ENCODE measurements at places on chromosomes 1 and 21.

- no peak for DNase-seq
These were observed 107.0 kb upstream of the NGF start for GRCh38 chr1:115445090-115445489.

- no peak for DNase-seq
These were observed 12.6 kb upstream of the DENND1B start for GRCh38 chr1:197787623-197788536.

DNA sequence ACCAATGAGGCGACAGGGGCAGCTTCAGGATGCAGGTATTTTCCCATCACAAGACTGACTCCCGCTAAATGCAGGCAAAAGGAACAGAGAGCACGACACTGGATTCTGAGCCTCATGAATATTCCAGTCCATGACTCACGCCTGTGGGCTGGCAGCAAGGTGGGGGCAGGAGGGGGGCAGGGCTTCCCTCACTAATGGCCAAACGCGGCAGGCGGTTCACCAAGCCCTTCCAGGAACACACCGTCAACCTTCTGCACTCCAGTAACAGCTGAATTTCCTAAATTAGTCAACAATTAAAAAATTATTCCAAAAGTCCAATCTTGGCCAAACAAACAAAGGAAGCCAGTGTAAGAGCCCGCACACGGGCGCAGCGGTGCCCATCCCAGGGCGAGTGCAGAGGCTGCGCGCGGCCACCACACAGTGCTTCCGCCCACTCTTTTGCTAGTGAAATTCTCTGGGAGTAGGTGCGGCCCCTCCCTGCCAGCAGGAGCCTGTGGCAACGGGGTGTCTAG, 12.5 kb upstream of the GPR153 start:
- DNase-seq: peak; percentile 56

DNA sequence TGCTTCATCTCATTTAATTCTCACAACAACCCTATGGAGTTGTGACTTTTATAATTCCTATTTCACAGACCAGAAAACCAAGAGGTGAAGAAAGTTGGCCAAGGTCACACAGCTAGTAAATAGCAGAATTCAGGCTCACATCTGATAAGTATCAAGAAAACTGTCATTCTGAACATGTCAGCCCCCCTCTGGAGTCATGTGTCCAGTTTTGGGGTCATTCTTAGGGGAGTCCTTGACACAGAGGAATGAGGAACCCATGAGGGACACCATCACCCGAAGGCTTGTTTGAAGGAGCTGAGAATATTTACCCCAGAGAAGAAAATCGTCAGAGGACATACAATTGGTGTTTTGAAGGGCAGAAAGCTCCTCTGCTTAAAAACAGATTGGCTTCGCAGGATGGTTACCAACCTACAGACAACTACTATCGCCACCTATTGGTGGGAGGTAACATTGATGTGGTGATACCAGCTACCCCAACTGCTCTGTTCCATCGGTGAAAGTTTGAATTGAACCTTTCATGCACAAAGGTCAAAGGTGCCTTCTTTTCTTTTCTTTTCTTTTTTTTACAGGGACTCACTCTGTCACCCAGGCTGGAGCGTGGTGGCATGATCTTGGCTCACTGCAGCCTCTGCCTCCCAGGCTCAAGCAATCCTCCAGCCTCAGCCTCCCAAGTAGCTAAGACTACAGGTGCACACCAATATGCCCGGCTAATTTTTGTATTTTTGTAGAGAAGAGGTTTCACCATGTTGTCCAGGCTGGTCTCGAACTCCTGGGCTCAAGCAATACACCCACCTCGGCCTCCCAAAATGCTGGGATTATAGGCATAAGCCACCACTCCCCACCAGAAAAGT, 31.3 kb downstream of the NCMAP start:
- peak; percentile 62 for DNase-seq

DNA sequence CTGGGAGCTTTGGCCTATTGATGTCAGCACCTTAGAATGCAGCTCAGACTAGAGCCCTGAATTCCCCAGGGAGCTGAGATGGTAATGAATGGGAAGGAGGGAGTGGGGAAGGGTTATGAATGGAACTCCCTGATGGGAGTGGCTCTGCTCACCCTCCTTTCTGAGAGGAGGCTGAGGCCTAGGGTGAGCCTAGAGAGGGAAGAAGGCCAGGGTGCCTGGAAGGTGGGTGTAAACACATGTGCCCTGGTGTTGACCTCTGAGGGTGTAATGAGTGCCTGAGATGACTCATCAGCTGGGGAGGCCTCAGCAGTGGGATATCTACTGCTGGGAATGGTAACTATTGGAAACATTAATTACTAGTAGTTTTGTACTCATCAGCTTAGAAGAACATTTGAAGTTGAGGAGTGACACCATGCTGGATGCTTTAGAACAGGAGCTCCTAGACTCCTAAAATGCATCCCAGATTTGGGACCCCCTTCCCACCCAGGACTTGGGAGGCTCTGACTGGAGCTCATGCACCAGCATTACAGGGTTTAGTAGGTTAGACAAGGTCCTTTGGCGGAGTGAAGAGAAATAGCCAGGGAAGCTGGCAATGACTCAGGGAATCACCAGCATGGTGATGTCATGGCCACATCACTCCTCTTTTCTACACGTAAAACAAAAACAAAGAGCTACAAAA, 16.0 kb upstream of the PIGV start:
- no peak for DNase-seq

GRCh38 chr1:12499539-12500240, 118.3 kb downstream of the DHRS3 start:
- no peak for DNase-seq

- DNase-seq: no peak
These were observed 36.8 kb upstream of the GALNT2 start for GRCh38 chr1:230030122-230030821.

DNA sequence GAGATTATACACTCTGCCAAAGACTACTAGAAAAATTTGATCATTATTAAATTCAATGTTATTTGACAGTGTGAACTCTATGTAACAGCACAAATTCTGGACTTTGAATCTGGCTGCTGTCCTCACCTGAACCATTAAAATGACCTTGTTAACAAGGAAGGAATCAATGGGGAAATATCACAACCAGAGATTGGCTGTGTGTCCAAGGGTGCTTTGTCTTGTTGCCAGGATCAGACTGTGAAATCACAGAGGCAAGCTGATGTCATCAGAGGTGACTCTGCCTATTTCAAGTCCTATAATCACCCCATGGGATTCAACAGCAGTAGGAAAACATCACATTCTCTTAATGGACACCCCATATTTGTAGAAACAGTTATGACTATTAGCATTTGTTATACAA, 46.8 kb downstream of the ADAMTS5 start:
- no peak for DNase-seq

GRCh38 chr1:212311836-212312497, 26.8 kb downstream of the PPP2R5A start:
- no peak for DNase-seq

GRCh38 chr21:38506661-38507281, 8.5 kb upstream of the ERG start:
- no peak for DNase-seq

GRCh38 chr1:154433161-154433764, 28.1 kb downstream of the IL6R start:
- DNase-seq: no peak

DNA sequence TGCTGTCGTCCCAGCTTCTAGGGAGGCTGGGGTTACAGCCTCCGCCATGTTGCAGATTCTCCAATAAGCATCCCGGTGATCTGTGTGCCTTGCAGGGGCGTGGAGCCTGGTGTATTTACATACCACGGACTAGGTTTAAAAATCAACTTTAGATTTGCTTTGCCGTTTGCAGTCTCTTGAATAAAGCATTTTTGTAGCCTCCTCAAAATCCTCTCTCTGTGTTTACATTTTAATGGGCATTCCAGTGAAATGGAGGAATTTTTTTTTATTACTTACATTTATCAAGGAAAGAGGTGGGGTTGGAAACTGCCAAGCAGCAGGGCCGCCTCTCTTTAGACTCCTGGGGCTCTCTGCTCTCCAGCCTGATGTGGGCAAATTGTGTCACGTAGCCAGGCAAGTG, 437.5 kb upstream of the VAMP3 start:
- no peak for DNase-seq

DNA sequence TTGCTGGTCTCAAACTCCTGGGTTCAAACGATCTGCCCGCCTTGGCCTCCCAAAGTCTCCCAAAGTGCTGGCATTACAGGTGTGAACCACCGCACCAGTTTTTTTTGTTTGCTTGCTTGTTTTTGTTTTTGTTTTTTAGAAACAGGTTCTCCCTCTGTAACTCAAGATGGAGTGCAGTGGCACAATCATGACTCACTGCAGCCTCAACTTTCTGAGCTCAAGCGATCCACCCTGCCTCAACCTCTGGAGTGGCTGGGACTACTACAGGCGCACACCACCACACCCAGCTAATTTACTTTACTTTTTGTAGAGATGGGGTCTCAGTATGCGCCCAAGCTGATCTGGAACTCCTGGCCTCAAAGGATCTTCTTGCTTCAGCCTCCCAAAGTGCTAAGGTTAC, 47.3 kb upstream of the USP1 start:
- DNase-seq: no peak

GRCh38 chr1:56025942-56026341, 553.4 kb downstream of the PLPP3 start:
- DNase-seq: no peak

- DNase-seq: no peak
These were observed 137.8 kb downstream of the GALNT2 start for GRCh38 chr1:230204842-230205241.

DNA sequence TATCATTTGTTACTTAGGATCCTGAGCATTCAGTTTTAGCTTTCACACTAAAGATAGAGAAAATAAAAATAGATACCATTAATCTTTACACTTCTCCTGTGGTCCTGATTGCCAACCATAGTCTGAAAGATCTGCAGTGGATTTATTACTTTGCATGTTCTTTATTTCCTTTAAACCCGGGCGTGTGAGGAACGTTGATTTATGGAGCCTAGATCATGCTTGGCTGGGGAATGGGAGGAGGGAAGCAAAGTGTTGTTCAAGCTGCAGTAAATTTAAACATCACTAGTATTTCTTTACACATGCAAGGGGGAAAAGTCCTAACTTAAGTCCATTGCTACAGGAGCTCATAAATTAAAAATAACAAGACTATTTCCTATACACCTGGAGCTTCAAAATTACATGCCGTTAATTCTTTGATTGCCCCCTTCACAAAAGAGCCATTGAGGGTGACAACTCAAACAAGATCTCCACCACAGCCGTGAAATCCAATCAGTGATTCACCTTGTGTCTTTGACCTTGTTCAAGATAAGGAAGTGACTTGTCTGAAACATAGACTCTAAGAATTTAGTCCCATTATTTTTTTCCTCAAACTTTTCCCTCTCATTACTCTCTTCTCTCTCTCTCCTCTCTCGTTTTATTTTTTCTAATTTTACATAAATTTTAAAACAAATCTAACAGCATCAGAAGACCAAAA, 282.7 kb downstream of the KIF26B start:
- no peak for DNase-seq

GRCh38 chr1:2411801-2412394, 466 bp downstream of the PEX10 start:
- DNase-seq: no peak

DNA sequence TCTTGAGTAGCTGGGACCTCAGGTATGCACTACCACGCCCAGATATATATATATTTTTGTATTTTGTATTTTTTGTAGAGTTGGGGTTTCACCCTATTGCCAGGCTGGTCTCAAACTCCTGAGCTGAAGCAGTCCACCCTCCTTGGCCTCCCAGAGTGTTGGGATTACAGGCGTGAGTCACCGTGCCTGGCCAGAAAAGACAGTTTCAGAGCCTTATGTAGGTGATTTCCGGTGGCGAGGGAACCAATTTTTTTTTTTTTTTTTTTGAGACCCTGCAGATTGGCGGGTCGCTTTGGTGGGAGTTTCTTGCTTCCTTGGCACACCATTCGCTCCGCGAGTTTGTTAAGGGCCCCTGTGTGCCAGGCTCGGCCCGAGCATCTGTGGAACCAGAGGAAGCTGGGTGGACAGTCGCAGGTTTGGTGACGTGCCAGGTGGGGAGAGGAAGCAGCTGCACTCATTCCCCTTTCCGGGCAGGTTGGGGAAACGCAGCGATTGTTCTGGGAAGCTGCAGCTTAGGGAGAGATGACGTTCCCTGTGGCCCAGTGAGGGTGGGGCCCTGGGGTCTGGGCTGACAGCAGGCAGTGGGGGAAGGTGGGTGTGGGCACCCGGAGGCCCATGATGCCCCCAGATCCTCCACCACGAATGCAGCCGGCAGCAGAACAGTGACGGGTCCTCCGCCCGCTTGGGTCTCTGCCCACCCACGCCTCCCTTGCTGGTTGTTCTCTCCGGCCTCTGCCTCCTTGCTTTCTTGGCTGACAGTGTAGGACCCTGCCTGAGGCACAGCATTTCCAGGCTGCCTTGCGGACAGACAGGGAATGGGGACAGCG, 25.1 kb downstream of the SPSB1 start:
- DNase-seq: no peak

GRCh38 chr1:30273021-30273325, 450.4 kb downstream of the MATN1 start:
- no peak for DNase-seq

All from cerebellar cortex (tissue), 1 donor.